ENCODE measurements at places on chromosomes 16 and 17.
A peak's percentile ranks its signal among the peaks of the same experiment; 100 is the strongest.

- no peak for DNase-seq
Measured at GRCh38 chr17:75592348-75593020, 4.9 kb downstream of the MYO15B start.

DNA sequence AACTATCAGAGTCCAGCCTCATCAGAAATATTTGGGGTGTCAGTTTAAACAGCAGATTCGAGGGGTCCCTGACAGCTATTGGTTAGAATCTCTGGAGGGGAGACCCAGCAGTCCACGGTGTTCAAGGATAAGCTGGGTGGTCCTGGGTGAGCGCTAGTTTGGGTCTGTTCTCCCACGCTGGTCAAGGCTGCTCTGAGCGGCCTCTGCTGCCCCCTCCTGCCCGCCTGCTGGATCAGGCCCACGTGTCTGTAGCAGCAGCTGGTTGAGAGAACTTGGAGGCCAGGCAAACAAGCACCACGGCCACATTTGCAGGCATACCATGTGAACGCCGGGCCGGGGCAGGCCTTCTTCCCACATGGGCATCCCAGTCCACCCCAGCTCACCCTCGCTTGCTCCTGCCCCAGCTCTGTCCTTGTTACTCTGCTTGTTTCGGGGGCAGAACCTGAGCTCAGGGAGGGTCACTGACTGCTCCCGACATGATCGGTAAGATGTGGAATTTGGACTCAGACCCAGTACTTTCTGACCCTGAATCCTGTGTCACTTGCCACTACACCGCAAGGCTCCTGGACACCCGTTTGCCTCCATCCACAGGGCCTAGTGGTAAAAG is 7.4 kb downstream of the FOXF1 start:
- DNase-seq = peak; percentile 84

- no peak for DNase-seq
Measured at GRCh38 chr16:57700781-57701551, 6.4 kb downstream of the DRC7 start.

DNA sequence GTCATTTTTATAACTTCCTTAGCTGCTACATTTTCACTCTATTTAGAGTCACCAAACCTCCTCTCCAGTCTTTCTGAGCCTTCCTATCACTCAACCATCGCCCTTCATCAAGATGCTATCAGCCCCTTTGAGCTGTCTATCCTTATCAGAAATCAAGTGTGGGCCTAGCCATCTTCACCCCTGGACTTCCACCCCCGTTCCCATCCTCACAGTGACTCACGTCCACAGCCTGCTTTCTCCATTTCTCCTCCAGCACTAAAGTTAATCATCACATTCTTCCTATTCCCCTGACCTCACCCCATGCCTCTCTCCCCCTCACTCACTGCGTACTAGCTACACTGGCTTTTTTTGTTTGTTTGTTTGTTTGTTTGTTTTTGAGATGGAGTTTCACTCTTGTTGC is 2.4 kb upstream of the TEKT3 start:
- no peak for DNase-seq

- DNase-seq = peak; percentile 49
Measured at GRCh38 chr16:1923299-1924034, 5.3 kb upstream of the HS3ST6 start.

GRCh38 chr17:45413498-45413923 is 19.2 kb downstream of the ARHGAP27 start:
- DNase-seq = no peak

Measured in SJSA1 (cell line).